ENCODE measurements at places on chromosomes 6 and 20. TPM values are rescaled to one million over a fixed set of nuclear protein-coding genes. Genes with fewer than 3 reads are reported as not detected.

FAM209A gene
- total RNA-seq = not detected

MEP1A gene
- not detected for total RNA-seq

MCHR2 gene
- total RNA-seq = not detected

JPH2 gene
- 181 TPM for total RNA-seq

TCF21 gene
- total RNA-seq = 4.1 TPM

ANGPT4 gene
- not detected for total RNA-seq

VPS16 gene
- total RNA-seq = 17.1 TPM

EPHA7 gene
- total RNA-seq = 2.4 TPM

SIRPG gene
- total RNA-seq = not detected
